ENCODE measurements at places on chromosomes 5 and 9.

GRCh38 chr5:72840041-72840440 lies 23.6 kb downstream of the TNPO1 start:
- peak; percentile 62 for DNase-seq

- no peak for DNase-seq
Observed at GRCh38 chr9:87189006-87189405, 241.7 kb upstream of the GAS1 start.

DNA sequence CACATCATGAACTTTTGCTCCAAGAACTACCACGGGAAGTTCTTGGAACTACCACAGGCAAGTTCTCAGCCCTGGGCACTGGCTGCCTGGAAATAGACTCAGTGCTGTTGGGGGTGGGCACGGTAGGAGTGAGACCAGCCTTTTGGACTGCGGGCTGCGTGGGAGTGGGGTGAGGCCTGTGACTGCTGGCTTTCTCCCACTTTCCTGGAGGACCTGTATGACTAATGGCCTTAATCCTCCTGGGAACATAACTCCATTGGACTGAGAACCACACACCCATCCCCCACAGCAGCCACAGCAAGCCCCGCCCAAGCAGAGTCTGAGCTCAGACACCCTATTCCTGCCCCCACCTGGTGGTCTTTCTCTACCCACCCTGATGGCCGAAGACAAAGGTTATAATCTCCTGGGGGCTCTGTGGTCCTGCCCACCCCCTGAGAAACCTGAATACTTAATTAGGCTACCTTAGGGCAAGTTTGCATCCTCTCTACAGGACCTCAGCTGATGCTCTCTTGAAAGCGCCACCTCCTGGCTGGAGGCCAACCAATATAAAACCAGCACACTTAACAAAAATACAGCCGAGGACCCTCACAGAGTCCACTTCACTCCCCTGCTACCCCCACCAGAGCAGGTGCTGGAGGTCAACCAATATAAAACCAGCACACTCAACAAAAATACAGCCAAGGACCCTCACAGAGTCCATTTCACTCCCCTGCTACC lies 112.6 kb downstream of the CACNA1B start:
- DNase-seq = no peak

- no peak for DNase-seq
Observed at GRCh38 chr5:162752612-162753011, 684.8 kb upstream of the CCNG1 start.

DNA sequence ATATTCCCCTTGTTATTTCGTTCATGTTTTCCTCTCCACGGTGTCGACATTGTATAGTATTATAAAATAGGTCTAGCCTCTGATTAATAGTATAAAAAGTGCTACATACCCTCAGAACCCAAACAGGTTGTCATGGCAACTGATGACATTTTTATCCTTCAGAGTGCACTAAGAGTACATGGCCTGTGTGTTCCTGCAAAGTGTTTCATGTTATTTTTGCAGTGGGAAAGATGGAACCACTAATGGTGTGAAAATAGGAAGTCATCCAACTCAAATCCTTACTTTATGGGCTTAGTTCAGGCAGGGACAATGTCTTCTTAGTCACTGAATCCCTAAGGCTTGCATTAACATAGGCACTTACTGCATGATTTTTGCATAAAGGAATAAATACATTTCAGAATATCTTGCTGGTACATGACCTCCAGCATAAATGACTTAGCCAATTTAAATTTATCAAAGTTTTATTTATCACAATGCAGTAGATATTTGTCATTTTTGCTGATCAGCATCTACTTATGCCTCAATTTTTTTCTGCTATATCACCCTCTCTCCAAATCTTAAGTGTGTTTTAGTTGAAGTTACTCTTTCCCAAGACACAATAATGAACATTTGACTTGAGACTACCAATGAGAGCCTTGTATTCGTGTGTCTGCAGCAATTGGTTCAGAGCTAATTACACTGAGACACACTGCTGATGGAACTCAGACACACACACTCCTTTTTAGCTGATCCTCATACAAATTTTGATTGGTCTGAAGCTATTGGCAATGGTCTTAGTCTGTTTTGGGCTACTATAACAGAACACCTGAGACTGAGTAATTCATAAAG lies 243.7 kb downstream of the KCTD16 start:
- DNase-seq = no peak

DNA sequence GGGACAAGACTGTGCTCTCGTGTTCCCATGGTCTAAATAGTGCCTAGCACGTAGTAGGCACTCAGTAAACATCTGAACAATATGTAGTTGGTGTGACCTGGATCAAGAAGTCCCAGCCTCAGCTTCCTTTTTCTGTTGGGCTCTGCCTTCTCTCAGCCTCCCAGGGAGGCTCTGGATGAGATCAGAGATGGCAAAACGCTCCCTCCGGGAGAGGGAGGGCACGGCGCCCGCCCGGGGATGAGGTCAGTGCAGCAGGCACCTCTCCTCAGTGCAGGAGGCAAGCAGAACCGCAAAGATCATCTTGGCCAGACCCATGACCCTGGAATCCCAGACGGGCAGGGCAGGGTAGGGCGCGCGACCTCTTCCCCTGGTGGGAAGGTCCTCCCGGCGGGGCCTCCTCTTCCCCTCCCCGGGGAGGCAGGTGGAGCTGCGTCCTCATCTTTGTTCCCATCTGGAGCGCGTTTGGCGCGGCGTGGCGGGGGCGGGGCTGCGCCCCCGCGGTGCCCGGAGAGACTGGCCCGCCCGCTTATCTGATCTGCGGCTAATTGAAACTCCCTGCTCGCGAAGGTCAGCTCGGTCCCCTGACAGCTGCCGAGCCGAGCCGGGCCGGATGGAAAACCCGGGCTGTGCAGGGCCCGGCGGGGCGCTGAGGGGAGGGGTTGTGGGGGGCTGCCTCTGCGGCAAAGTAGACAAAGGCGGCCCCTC lies 60.9 kb downstream of the CXXC5 start:
- DNase-seq = peak; percentile 90

DNA sequence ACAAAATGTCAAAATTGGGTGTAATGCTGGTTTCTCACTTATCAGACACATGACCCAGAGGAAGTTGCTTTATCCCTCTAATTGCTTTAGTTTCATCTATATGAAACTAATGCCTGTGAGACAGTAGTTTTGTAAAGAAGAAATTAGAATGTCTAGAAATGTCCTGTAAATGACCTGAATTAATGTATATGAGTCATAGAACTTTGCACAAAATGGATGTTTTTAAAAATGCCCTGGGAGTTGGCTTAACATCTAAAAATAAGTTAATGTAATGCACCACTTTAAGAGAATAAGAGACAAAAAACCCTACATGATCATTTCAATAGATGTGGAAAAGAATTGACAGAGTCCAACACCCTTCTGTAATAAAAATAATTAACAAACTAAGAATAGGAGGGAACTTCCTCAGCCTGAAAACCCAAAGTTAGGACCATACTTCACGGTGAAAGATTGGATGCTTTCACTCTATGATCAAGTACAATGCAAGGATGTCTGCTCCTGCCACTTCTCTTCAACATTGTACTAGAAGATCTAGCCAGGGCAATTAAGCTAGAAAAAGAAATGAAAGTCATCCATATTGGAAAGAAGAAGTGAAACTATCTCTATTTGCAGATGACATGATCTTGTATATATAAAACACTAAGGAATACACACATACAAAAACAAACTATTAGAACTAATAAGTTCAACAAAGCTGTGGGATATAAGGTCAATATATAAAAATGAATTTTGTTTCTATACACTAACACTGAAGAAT lies 117.9 kb downstream of the MELK start:
- DNase-seq = peak; percentile 76

DNA sequence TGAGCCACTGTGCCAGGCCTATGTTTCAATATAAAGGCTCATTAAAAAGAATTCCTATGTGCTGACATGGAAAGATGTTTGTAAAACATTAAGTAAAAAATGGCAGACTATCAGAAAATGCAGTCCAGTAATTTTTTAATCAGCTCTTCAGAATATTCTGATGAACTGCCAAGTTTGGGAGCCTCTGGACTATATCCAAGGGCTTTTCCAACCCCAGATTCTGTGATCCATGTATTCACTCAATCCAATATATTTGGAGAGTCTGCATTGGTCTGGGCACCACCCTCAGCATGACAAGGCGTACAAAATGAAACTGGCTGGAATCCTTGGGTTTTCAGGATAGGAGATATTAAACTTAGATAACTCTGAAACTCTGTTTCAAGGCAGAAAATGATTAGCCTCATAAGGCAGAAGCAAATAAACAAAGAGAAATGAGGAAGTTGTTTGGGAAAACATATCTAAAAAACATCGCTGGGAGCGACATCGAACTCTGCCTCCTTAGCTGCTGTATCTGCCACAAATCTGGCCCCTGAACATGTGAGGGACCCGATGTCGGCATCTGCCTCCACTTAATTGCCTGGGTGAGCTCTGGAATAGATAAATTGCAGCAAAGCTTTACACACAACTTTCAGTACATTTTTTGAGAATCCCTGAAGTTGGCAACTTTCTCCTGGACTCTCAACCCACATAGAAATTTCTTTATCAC lies 14.4 kb downstream of the PDE6A start:
- DNase-seq = no peak

DNA sequence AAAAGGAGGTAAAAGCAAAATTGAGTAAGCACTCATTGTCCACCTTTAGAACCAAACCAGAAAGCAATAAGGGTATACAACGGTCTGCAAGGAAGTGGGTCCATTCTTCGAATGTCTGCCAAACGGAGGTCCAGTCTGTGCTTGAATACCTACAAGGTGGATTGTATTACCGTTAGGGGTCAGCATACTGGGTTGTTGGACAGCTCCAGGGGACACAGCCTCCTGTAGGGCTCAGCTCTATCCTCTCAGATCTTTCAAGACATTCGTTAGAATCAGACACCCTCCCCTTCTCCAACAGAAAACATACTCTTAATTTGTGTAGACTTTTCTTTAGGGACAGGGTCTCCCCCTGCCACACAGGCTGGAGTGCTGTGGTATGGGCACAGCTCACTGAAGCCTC lies 5.5 kb downstream of the ASTN2 start:
- no peak for DNase-seq

- DNase-seq = peak; percentile 62
Observed at GRCh38 chr9:135901031-135901758, 6.2 kb downstream of the CAMSAP1 start.

DNA sequence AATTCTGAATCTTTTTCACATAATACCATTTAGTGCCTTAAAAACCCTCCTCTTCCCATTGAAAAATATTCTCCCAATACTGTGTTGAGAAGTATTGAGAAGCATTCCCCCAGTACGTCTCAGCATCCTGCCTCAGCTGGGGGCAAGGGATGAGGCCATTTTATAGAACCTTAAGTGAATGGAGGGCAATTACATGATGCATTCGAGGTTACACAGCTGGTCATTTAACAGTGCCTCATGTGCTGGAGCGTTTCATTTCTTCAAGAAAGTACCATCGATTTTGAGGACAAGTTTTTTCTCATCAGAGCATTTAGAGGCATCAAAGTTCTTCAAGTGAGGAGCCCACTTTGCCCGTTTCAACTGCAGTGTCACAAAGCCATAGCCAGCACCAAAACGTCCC lies 135.6 kb downstream of the DOCK2 start:
- no peak for DNase-seq

GRCh38 chr5:167307042-167307441 lies 984.4 kb upstream of the WWC1 start:
- no peak for DNase-seq

GRCh38 chr5:168471785-168472184 lies 14.5 kb upstream of the RARS1 start:
- no peak for DNase-seq

- DNase-seq = no peak
Observed at GRCh38 chr5:38445374-38446028, 110.9 kb downstream of the LIFR start.

GRCh38 chr9:101458963-101459631 lies 23.5 kb upstream of the ALDOB start:
- DNase-seq = peak; percentile 59

GRCh38 chr9:103985077-103985476 lies 109.0 kb upstream of the SMC2 start:
- peak; percentile 50 for DNase-seq

- no peak for DNase-seq
Observed at GRCh38 chr5:109844148-109844547, 154.4 kb downstream of the MAN2A1 start.

- peak; percentile 55 for DNase-seq
Observed at GRCh38 chr5:80067016-80067415, 31.9 kb downstream of the THBS4 start.

DNA sequence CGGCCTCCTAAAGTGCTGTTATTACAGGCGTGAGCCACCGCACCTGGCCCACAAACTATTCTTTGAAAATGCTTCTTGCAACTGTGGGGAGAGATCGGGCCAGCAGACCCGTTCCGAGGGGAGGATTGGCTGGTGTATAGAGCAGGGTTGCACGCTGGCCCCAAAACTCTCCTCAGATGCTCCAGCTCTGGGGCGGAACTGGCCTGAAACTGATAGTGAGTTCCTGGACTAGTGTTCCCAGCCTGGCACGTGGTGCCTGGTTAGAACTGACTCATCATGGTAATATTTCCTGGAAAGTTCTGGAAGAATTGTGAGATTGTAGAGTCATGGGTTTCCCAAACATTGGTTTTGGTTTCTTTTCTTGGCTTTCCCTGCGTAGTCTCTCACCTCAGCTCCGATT lies 120.5 kb downstream of the FBXL7 start:
- DNase-seq = no peak

- no peak for DNase-seq
Observed at GRCh38 chr5:135934939-135935338, 19.8 kb downstream of the LECT2 start.

GRCh38 chr5:142663246-142663645 lies 22.6 kb downstream of the FGF1 start:
- DNase-seq = peak; percentile 47

DNA sequence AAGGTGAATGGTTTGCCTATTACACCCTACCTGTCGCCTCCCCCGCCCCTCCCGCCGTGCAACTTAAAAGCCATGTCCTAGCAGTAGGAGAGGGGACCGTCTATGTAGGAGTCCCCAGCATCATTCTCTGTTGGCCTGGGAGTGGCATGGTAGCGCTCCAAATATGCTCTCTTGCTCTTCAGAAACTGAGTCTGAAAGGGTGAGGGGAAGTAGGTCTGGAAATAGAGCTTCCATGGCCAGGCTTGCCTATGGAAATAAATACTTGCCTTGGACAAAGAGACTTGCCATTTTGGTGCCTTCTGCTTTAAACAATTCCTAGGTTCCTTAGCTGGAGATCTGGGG lies 1.4 kb downstream of the RGS7BP start:
- no peak for DNase-seq

GRCh38 chr9:125810161-125810560 lies 63.0 kb downstream of the PBX3 start:
- DNase-seq = no peak

DNA sequence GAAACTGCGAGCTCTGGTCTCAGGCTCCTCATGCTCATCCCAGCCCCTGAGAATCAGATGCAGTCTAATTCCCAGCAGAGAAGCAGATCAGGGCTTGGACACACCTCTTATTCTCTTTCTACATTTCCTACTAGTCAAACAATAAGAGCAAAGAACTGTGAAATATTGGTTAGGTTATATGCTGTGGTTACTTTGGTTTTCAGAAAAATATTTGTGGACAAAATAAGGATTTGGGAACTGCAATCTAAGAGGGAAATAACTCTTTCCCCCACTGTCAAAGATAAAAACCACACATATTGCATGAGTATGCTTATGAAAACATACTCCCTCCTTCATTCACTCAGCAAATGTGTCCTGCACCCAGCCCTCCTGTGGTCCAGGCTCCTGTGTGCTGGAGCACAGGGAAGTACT lies 164.5 kb upstream of the S1PR3 start:
- no peak for DNase-seq

- DNase-seq = peak; percentile 79
Observed at GRCh38 chr5:143402553-143403333, 743 bp downstream of the NR3C1 start.
